Mesenchymal stem cell (in vitro differentiated cells and primary cell): ENCODE measurements at places on chromosomes 6 and 20.

GRCh38 chr20:52540509-52540908, 348.9 kb upstream of the ZFP64 start:
- H3K4me3 ChIP-seq = no peak overlapping the region
- no peak overlapping the region for H3K27ac ChIP-seq
- H3K27me3 ChIP-seq = no peaks in the 10 kb centered on the region
- DNase-seq = no peak
- H3K4me1 ChIP-seq = no peaks in the 10 kb centered on the region
- no peaks in the 10 kb centered on the region for H3K36me3 ChIP-seq

DNA sequence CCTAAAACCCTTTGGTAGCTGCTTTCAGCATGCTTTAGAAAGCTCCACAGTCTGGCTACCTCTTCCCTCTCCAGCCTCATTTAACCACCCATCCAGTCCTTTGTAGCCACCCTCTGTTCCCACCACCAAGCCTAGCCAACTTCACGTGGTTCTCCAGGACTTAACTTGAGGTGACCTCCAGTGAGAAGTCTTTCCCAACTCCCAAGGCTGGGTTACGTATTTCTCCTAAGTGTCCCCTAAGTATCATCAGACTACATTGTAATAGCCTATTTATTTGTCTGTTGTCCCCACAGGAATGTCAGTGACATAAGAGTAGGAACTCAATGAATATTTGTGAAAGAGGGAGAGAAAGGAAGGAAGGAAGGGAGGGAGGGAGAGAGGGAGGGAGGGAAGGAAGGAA, 431.9 kb upstream of the JARID2 start:
- H3K27ac ChIP-seq = no peak overlapping the region
- DNase-seq = peak; percentile 65
- H3K4me3 ChIP-seq = no peak overlapping the region
- H3K27me3 ChIP-seq = no peaks in the 10 kb centered on the region

GRCh38 chr6:17393892-17394631, 667 bp downstream of the CAP2 start:
- peak overlapping the region; percentile 71 for H3K4me3 ChIP-seq
- H3K4me1 ChIP-seq = no peaks in the 10 kb centered on the region
- DNase-seq = peak; percentile 81
- H3K27me3 ChIP-seq = peaks cover 12% of the 10 kb centered on the region
- H3K36me3 ChIP-seq = no peaks in the 10 kb centered on the region

DNA sequence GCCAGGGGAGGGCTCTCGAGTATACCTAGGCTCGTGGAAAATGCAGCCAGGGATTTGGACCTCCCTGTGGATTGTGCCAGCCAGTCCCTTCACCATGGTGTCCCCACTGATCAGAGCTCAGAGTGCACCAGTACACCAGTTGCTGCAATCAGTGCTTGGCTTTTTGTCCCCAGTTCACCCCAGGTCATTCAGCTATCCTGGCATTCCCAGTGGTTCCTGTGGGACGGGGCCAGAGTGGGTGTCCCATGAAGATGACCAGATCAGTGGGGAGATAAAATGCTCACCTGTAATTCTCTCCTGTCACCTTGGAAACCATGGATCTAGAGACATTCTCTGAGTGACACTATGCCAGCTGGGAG, 23.8 kb downstream of the MAS1 start:
- H3K4me3 ChIP-seq = no peak overlapping the region
- peaks cover 31% of the 10 kb centered on the region for H3K27me3 ChIP-seq
- H3K4me1 ChIP-seq = no peaks in the 10 kb centered on the region
- no peaks in the 10 kb centered on the region for H3K36me3 ChIP-seq

- peaks cover 8% of the 10 kb centered on the region for H3K4me1 ChIP-seq
- DNase-seq = no peak
- H3K27me3 ChIP-seq = no peaks in the 10 kb centered on the region
- H3K36me3 ChIP-seq = no peaks in the 10 kb centered on the region
- H3K4me3 ChIP-seq = no peak overlapping the region
Observed at GRCh38 chr6:106522562-106523250, 106.6 kb downstream of the RTN4IP1 start.

DNA sequence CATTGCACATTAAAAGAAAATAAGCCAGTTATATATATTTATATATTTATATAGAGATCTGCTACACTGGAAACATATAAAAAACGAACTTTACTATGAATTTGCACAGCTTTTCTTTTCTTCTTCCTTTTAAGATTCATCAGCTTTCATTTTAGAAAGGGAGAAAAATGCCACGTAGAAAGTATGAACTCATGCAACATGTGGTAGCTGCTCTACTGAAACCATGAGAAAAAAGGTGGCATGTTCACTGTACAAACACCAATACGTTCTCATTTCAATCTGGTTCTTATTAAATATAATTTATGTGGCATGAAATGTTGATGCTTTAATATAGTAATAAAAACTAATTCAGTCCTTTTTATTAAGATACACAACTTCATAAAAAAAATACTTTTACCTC, 68.8 kb upstream of the THEMIS start:
- H3K27ac ChIP-seq = no peak overlapping the region

GRCh38 chr6:81073318-81073717, 679.2 kb downstream of the TENT5A start:
- no peaks in the 10 kb centered on the region for H3K27me3 ChIP-seq
- H3K36me3 ChIP-seq = no peaks in the 10 kb centered on the region
- no peaks in the 10 kb centered on the region for H3K4me1 ChIP-seq
- no peak overlapping the region for H3K4me3 ChIP-seq

- no peaks in the 10 kb centered on the region for H3K36me3 ChIP-seq
- no peak overlapping the region for H3K4me3 ChIP-seq
- no peaks in the 10 kb centered on the region for H3K4me1 ChIP-seq
- DNase-seq = peak; percentile 40
Observed at GRCh38 chr6:81950877-81951276, 198.4 kb upstream of the TENT5A start.

DNA sequence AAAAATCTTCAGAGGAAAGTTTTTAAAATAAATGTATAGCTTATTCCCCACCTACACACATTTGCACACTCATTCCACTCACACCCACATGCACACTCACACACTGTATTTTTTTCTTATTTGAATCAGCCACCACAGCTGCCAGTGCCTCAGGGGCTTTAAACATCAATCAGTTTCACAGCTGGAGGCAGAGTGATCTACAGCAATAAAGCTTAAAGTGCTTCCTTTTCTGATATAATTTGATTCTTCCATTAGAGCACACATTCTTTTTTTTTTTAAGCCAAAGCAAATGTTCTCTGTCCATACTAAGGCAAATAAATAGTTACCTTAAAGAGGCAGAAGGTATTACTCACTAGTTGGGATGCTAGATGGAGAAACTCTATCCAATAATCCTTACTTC, 498.8 kb upstream of the POU3F2 start:
- H3K27ac ChIP-seq = no peak overlapping the region
- H3K36me3 ChIP-seq = no peaks in the 10 kb centered on the region
- H3K4me1 ChIP-seq = no peaks in the 10 kb centered on the region
- H3K27me3 ChIP-seq = no peaks in the 10 kb centered on the region
- no peak for DNase-seq

GRCh38 chr6:75144386-75144785, 61.5 kb downstream of the COL12A1 start:
- peaks cover 1% of the 10 kb centered on the region for H3K4me1 ChIP-seq
- peaks cover 58% of the 10 kb centered on the region for H3K36me3 ChIP-seq
- DNase-seq = no peak

GRCh38 chr6:112502351-112503090, 155.4 kb downstream of the RFPL4B start:
- H3K4me1 ChIP-seq = peaks cover 3% of the 10 kb centered on the region
- H3K27me3 ChIP-seq = no peaks in the 10 kb centered on the region
- peak; percentile 47 for DNase-seq
- no peak overlapping the region for H3K4me3 ChIP-seq
- peak overlapping the region; percentile 5 for H3K27ac ChIP-seq

GRCh38 chr20:52746190-52746589, 226.0 kb upstream of the TSHZ2 start:
- H3K4me3 ChIP-seq = no peak overlapping the region
- H3K4me1 ChIP-seq = no peaks in the 10 kb centered on the region
- no peak overlapping the region for H3K27ac ChIP-seq
- DNase-seq = no peak

DNA sequence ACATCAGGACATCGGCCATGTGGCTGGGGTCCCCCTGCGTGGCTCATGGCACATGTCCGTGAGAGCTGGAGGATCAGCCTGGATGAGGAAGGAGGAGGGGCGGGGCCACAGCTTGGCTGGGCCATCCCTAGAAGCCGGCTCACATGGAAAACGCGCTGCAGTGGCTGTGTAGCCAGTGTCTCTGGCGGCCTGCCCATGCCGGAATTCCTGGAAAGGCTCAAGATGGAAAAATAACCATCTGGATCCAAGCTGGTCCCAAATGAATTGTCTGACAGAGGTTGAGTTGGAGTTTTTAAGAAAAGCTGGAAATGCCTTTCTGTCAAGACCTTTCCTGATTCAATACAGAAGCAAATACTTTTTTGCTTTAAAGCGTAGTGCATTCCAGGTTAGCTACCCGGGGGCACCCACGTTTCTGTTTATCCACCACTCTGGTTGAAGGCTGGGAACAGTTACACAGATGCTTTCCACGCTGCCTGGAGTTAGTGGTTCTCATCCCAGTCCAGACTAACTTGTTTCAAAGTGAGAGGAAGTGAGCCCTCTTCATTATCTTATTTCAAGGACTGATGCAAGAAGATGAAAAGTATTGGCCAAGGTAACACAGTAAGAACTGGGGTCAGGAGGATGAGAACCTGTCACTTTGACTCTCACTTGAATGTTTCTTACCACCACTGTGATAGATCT, 99.0 kb downstream of the GMPR start:
- H3K4me3 ChIP-seq = no peak overlapping the region
- H3K27me3 ChIP-seq = no peaks in the 10 kb centered on the region
- DNase-seq = peak; percentile 93

DNA sequence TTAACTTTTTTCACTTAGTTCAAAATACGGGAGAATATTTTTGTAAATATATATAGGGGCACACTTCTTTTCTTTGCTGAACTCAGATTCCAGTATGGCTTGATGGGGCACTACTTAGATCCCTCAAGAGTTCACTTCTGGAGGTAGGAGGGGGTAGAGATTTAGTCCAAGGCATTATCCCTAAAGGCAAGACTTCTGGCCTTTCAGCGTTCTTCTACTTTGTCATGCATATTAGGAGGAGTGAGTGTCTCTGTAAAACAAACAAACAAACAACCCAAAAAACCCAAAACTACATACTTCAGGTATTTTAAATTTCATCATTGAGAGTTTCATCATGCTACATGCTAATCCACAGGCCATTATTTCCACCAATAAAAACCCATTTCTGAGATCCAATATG, 32.0 kb downstream of the SMPDL3A start:
- no peak overlapping the region for H3K4me3 ChIP-seq
- no peaks in the 10 kb centered on the region for H3K27me3 ChIP-seq
- H3K27ac ChIP-seq = no peak overlapping the region

GRCh38 chr6:134397676-134398075, 79.8 kb upstream of the SGK1 start:
- no peak overlapping the region for H3K27ac ChIP-seq
- H3K4me3 ChIP-seq = no peak overlapping the region
- no peak for DNase-seq
- peaks cover 2% of the 10 kb centered on the region for H3K4me1 ChIP-seq

GRCh38 chr6:3593161-3593560, 136.3 kb upstream of the SLC22A23 start:
- H3K36me3 ChIP-seq = no peaks in the 10 kb centered on the region
- H3K27me3 ChIP-seq = no peaks in the 10 kb centered on the region
- peaks cover 3% of the 10 kb centered on the region for H3K4me1 ChIP-seq
- H3K27ac ChIP-seq = no peak overlapping the region
- no peak for DNase-seq
- no peak overlapping the region for H3K4me3 ChIP-seq

DNA sequence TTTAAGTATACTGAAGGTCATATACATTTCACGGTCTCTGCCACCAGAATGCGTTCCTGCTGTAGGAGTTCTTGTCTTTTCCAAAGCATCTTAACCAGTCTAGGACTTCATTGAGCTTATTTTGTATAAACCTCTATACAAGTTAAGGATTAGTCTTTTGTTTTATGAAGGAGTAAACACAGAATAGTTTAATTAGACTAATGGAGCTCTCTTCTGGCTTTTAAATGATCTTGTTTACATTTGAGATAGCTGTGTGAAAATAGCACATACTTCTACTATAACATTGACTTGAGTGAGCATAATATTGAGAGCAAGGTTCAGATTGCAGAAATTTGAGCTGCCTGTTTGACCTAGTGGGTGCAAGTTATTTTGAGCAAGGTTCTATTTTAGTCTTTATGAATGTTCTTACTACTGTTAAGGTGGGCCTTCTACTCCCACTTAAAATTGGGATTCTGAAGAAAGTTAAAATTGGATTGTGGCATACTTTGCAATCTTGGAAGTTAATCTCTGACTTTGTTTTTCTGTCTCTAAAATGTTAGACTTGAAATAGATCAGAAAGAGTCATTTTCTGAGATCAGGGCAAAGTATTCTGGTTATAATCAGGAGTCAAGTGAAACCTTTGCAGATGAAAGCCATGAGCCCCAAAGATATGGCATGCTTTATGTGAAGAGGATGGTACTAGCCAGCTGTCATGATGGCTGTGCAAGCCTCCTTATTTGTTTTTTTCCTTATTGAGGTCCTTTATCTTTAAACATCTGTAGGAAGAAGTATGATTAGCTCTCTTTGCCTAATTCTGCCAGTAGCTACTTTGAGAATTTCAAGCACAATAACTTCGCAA, 41.8 kb downstream of the RPRD1B start:
- H3K4me1 ChIP-seq = no peaks in the 10 kb centered on the region
- peak; percentile 56 for DNase-seq
- no peak overlapping the region for H3K4me3 ChIP-seq
- no peaks in the 10 kb centered on the region for H3K27me3 ChIP-seq

- H3K4me3 ChIP-seq = no peak overlapping the region
- no peaks in the 10 kb centered on the region for H3K4me1 ChIP-seq
- no peaks in the 10 kb centered on the region for H3K36me3 ChIP-seq
- no peak for DNase-seq
- no peaks in the 10 kb centered on the region for H3K27me3 ChIP-seq
Observed at GRCh38 chr6:12842658-12843057, 126.1 kb downstream of the PHACTR1 start.

DNA sequence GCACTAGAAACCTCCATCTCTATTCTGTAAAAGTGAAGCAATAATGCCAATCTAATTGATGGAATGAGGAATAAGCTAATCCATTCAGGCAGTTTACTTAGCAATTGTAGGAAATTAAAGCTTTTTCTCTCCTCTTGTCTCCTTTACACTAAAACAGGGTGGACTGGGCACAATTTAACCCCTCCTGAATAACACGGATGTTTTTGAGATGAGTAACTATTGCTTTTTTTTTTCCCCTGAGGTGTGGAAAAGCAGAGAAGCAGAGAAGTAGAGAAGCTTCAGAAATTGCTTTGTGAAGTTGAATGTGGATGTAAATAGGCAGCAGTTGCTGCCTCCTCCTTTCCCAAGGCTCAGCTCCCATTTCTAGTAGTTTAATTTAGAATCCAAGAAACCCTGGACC, 40.0 kb upstream of the GCNT2 start:
- peaks cover 2% of the 10 kb centered on the region for H3K27me3 ChIP-seq
- H3K4me3 ChIP-seq = no peak overlapping the region
- peaks cover 5% of the 10 kb centered on the region for H3K4me1 ChIP-seq
- no peaks in the 10 kb centered on the region for H3K36me3 ChIP-seq
- no peak for DNase-seq
